ENCODE measurements at places on chromosomes 2 and 18.

GRCh38 chr2:130372055-130372832 lies 16.4 kb downstream of the PTPN18 start:
- DNase-seq = peak; percentile 69

- DNase-seq = no peak
These were observed 189.2 kb downstream of the CD226 start for GRCh38 chr18:69758458-69758857.

DNA sequence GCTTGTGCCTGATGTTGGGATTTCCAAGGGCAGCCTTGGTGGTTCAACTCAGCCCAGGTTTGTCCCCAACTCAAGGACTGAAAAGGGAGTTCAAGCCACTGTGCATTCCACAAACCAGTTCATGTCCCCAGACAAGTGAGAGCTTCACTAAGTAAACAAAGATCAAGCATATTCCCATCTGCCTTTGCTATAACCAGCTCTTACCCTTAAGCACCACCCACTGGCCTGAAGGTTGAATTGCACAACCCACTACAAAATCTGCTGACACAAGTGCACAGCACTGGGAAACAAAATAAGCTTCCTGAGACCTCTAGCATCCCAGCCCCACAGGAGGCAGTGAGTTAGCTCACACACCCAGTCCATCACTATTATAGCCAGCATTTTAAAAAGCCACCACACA lies 516.7 kb downstream of the NR4A2 start:
- DNase-seq = no peak

- no peak for DNase-seq
These were observed 237.5 kb downstream of the LDLRAD4 start for GRCh38 chr18:13455960-13456481.

DNA sequence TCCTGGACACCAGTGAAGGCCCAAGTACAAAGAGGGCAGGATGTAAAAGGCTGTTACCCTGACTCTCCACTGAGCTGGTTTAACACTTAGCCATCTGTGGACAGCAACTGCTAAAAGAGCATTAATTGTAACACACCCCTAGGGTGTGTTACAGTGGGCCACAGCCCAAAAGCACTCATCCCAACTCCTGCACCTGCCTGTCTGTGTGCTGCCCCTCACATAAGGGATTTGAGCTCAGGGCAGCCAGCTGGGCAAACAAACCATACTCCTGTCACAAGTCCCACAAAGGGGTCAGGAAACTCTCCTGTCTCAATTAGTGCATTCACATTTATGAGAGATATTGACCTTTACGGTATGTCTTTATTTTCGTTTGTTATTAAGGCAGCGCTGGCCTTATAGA lies 833.1 kb upstream of the NXPH2 start:
- no peak for DNase-seq

GRCh38 chr2:12222554-12222953 lies 476.1 kb downstream of the LPIN1 start:
- no peak for DNase-seq

Data from stimulated activated CD4-positive, alpha-beta T cell treated with anti-CD3 and anti-CD28 coated beads, Interleukin-4, amount 100 ng/mL, for 4 hours (primary cell).